ENCODE measurements at places on chromosomes 4 and X.

DNA sequence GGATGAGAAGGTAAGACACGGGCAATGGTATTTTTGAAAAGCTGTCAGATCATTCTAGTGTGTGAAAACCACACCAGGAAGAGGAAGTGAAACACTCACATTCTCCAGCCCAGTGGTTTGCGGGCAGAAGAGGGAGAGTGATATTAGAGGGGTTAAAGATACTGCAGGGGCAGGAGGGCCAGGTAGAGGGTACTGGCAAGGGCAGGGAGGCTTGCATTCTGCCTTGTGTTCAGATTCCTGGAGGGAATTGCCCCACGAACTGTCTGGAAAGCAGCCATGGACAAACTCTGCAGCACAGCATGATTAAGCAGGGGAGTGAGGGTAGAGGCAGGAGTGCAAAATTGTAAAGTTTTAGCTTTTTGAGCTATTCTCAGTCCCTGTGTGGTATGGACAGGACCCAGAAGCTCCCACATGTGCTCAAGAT, 30.9 kb downstream of the NIPAL1 start:
- DNase-seq = no peak

- no peak for DNase-seq
These were observed 135.2 kb upstream of the AFF2 start for GRCh38 chrX:148365233-148365632.

DNA sequence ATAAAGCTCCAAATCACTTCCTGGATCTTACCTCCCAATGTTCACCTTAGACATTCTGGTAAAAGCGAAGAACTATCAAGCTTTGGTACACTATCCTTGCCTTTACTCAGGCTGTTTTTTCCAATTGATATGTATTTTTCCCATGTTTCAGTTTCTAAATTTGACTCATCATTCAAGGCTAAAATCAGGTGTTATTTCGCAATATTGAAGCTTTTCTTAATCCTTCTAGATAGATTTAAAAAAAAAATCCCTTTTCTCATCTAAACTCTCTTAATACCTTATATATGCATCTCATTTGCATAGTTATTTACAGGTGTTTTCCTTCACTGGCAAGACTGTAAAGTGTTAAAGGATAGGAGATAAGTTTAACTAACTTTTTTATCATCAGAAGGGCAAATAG, 608.1 kb upstream of the FAM241A start:
- DNase-seq = no peak

DNA sequence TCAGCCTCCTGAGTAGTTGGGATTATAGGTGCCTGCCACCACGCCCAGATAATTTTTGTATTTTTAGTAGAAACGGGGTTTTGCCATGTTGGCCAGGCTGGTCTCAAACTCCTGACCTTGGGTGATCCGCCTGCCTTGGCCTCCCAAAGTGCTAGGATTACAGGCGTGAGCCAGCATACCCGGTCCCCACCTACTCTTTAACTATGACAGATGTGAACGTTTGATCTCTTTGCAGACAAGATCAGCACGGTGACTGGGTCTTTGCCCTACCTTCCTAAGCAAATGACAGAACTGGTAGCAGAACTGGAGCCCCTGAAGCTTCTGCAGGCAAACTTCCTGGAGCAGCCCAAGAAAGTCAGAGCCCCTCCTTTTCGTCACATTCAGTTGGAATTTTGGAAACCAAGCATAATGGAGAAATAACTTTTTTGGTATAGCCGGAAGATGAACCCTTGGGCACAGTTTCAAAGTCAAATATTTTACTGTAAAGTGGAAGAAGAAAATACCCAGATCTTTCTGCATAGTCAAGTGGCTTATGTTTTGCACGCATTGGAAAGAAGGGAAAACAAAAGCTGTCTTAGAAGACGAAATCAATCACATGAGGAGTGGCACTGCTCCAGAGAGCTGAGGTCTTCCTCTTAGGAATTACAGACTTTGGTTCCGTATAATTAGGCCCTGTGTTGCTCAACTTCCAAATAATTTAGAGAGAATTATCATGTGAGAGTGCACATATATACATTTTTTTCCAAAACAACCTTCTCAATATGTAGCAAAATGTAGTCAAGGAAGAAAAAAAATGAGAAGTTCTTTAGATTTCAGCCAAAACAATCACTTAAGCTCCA, 90.6 kb downstream of the SORBS2 start:
- no peak for DNase-seq

DNA sequence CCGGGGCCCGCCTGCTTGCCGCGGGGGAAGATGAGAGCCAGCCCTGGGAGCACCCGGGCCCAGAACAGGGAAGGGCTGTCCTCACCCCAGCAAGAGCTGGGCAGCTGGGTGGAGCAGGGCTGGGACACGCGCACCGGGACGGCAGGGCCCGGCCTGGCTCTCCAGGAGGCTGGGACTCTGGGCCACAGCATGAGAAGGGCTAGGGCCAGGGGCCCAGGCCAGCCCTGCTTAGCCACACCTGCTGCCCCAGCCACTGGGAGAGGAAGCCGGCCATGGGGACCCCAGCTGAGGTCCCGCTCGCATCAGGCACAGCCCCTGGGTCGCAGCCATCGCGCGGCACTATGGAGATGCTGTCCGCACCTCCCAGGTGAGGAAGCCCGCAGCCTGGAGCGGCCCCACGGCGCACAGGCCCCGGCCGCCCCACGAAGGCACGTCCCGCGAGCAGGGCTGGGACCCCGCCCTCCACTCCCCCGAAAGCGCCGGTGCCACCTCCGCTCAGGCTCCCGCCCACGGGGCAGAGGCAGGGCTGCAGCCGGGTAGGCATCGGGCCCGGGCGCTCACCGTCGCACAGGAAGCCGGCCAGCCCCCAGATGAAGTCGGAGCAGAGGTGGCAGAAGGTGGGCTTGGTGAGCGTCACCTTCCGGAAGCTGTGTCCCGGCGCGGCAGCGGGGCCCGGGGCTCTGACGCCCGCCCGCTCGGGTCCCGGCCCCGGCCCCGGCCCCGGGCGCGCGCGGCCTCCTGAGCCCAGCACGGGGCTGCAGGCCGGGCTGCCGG, 531 bp downstream of the DGKQ start:
- no peak for DNase-seq

GRCh38 chr4:186725469-186726425, 2.1 kb upstream of the FAT1 start:
- peak; percentile 70 for DNase-seq

- no peak for DNase-seq
These were observed 119.7 kb upstream of the RBPJ start for GRCh38 chr4:26201120-26201519.

- peak; percentile 58 for DNase-seq
These were observed 43.7 kb downstream of the BBS12 start for GRCh38 chr4:122775987-122776836.

DNA sequence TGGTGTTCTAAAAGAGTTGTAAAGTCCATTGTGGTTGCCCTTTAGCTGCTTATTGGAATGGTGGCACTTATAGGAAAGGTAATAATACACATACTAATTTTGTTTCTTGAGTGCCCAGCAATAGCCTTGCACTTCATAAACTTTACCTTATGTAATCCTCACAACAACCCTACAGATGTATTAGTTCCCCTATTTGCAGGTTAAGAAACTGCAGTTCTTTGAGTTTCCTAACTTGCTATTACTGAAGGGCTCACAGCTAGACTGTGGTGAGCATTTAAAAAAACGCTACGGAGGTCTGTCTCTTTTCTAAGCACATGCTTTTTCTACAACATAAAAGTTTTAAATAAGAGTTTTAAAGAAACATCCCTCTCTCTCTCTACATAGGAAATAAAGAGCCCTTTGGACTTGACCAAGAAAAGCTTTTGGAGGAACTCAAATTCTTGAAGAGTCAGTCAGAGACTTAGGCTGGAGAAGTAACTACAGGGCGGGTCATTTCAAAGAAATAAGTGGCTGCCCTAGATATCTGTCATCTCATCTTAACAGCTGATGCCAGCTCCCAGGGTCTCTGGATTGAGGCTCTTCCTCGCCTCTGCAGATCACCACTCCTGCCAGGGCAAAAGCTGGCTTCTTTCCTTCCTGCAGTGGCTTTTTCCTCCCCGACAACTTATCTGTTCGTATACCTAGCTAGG, 42.0 kb upstream of the FBXW7 start:
- DNase-seq = no peak

DNA sequence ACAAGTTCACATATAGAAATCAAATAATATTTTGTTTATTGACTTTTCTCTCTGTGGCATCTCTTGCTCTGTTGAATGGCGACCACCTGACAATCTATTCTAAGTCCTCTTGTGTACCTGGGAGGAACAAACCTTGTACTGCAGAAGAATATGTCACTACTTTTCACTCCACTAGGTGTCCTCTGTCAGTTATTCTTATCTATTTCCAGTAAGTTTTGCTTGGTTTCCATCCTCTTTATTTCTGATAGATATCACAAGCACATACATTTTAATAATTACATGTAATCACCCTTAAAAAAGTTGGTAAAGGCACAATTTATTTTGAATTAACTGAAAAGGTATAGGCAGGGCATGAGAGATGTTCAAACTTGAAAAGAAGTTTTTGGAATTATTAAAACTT, 238.4 kb downstream of the SNCA start:
- DNase-seq = no peak

- DNase-seq = no peak
These were observed 225.2 kb upstream of the PPP1R2C start for GRCh38 chrX:43003204-43003565.

- no peak for DNase-seq
These were observed 117.7 kb downstream of the RELL1 start for GRCh38 chr4:37568489-37568888.

- DNase-seq = no peak
These were observed 2.9 kb upstream of the UNC5C start for GRCh38 chr4:95551653-95552052.

- DNase-seq = no peak
These were observed 141.5 kb downstream of the TENM3 start for GRCh38 chr4:182384631-182385091.

GRCh38 chr4:175407926-175408325, 404.1 kb downstream of the GPM6A start:
- DNase-seq = no peak

- DNase-seq = no peak
These were observed 133.7 kb downstream of the SOWAHB start for GRCh38 chr4:76764251-76764650.

DNA sequence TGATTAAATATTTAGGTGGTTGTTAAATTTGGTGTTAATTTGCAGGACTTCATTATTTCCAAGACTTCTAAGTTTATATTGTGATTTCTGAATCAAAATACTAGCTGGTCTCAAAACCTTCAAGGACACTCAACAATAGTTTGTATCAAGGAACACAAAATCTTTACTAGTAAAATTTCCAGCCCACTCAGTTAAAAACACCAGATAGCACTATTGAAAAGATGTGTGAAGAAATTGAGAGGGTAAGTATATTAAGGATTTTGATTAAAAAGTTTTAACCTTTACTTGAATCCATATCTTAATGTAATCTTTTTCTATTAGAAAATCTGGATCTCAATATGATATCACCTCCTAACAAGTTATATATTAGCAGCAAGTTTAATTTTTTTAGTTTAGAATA, 89.3 kb upstream of the UGT8 start:
- no peak for DNase-seq

- DNase-seq = no peak
These were observed 157.5 kb upstream of the SMIM31 start for GRCh38 chr4:164596318-164596878.

DNA sequence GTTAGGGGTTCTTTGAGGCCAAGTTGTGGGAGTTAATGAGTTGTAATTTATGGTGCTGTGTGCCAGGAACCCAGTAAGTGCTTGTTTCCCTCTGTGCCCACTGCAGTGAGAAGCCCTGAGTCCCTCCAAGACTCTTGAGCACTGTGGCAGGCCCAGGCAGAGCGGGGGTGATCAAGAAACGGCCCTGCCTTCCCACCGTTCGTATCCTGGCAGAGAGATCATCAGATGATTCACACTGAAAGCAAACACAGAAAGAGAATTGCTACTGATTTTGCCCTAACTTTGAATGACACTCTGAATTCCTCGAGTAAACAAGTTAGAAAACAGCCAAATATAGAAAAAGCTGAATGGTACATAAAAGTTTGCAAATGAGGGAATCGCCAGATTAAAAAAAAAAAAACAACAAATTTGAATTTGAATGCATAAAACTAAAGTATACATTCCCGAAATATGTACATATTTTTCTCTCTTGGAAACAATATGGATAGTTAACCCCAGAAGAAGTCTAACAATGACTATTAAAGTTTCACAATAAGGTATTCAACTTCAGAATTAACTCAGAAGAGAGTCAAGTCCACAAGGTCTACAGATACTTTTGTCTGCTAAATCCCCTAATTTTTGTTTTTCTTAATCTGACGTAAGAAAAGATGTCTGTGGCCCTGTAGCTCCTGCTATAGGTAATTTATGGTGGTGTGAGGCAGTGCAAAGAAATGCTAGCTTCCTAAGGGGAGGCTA, 71.8 kb downstream of the AFAP1 start:
- no peak for DNase-seq
